ENCODE measurements at places on chromosomes 7 and 10.

GRCh38 chr10:75335983-75336382 is 65.6 kb downstream of the ZNF503 start:
- DNase-seq, result no peak

- no peak for DNase-seq
Observed at GRCh38 chr10:98168766-98169165, 34.3 kb downstream of the R3HCC1L start.

DNA sequence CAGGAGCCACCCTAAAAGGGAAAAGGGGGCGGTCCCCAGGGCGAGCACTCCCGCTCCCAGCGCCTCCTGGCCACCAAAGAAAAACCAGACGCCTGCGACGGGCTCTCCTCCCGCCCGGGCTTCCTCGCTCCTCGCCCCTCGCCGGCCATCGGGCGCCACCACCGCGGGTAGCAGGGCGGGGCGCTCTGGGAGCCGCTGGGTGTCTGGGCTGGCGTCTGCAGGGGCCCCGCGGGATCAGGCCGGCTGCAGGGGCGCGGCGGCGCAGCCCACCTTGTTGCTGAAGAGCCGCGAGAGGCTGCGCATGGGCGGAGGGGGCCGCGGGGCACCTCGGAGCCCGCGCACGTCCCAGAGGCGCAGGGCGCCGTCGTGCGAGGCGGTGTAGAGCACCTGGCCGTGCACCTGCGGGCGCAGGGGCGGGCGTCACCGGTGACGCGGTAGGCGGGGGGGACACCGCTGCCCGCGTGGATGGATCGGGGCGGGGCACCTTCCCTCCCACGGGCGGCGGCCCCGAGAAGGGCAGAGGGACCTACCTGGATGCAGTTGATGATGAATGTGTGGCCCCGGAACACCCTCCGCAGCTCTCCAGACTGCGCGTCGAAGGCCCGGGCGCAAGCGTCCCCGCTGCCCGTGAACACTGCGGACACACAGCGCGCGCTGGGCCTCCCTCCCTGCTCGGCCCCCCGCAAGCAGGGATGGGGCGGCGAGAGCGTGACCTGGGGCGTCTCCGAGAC is 28.3 kb downstream of the WDR86 start:
- no peak for DNase-seq

GRCh38 chr7:96991546-96992191 is 13.7 kb upstream of the DLX6 start:
- no peak for DNase-seq

DNA sequence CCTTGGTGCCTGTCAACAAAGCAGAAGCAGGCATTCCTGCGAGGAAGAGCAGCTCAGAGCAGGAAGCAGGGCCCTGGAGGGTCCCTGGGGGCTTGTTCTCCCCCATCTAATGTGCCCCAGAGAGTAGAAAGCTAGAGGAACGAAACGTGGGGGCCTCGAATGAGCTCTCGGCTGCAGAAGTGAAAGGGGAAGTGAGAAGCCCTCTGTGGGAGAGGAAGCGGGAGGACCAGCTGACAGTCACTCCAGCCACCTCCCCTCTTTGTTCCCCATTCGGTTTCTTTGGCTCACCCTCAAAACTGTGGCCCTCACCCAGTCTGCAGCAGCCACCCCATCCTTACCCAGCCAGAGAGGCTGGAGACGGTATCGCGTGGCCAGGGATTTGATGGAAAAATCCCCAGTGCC is 25.0 kb downstream of the C10orf105 start:
- DNase-seq, result no peak

GRCh38 chr10:15738270-15738925 is 18.7 kb upstream of the ITGA8 start:
- DNase-seq, result no peak
